ENCODE measurements at places on chromosomes 12 and 14.

DNA sequence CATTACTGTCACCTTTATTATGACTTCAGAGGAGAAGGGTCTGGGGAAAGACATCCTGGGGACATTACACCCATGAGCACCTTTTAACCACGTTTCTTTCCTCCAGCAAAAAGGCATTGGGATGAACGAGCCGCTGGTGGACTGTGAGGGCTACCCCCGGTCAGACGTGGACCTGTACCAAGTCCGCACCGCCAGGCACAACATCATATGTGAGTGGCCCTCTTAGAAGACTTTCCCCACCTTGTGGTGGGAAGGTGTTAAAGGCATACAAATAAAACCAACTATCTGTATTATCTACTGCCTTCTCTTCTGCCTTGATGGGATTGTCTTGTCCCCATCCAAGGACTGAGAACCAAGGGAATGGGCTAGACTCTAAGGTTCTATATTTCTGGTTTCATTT lies 6.0 kb downstream of the PSMD9 start:
- no peak for DNase-seq

DNA sequence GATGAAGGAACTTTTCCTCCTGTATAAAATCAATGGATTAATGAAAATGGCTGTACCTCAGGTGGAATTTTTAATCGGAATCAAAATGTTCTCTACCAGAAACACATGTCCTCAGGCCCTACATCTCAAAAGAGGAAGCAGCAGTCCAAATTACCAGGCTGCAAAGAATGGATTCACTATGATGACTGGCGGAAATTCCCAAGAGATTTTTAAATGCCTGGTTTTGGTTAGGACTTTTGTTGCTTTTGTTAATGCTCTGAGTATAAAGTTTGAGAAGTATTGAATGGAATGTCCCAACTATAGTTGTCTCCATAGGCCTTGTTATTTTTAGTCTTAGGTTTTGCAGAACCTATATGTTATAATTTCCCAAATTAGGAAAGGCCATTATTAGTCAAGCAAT lies 11.2 kb upstream of the IFNG start:
- DNase-seq: no peak

GRCh38 chr14:59272633-59273032 lies 84.2 kb downstream of the DAAM1 start:
- DNase-seq: no peak

DNA sequence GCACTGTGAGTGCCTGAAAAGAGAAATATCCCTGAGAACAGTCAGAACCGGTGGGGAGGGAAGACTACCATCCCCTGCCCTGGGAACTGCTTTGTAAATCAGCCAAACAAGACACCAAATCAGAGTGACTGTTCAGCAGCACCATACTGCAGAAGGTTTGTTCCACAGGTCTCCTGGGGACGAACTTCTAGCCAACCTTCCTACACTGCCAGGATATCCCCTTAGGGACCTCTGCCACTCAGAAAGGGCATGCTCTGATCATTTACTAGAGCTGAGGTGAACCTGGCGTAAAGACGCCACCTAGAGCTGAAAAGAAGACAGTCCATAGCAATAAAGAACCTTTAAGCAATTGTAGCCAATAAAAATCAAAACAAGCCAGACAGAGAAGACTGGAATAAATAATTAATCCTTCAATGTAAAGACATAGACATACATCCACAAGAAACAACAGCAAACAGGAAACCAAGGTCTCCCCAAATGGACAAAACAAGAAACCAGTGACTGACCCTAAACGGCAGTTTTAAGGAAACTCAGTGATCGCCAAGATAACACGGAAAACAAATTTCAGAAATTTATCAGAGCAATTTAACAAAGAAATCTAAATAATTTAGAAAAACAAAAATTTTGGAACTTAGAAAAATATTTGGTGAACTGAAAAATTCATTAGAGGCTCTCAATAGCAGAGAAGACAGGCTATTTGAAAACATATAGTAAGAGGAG lies 228.1 kb upstream of the AMIGO2 start:
- peak; percentile 53 for DNase-seq

DNA sequence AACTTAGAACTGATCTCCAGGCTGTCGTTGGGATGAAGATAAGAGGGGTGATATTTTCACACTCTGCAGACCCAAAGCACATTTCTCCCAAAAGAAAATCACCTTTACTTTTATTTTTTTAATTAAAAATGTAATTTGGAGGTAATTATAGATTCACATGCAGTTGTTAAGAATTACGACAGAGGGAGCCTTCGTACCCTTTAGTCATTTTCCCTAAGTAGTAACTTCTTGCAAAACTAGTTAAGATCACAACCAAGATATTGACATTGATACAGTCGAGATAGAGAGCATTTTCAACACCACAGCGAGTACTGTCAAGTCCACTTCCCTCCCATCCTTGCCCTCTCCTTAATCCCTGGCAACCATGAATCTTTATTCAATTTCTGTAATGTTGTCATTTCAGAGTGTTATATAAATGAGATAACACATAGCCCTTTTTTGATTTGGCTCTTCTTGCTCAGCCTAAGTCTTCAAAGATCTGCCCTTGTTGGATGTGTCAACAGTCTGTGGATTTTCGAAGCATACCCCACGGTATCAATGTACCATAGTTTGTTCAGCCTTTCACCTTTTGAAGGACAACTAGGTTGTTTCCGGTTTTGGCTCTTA lies 39.6 kb downstream of the DNAH10 start:
- no peak for DNase-seq

GRCh38 chr12:76103958-76104357 lies 19.5 kb upstream of the NAP1L1 start:
- DNase-seq: no peak

DNA sequence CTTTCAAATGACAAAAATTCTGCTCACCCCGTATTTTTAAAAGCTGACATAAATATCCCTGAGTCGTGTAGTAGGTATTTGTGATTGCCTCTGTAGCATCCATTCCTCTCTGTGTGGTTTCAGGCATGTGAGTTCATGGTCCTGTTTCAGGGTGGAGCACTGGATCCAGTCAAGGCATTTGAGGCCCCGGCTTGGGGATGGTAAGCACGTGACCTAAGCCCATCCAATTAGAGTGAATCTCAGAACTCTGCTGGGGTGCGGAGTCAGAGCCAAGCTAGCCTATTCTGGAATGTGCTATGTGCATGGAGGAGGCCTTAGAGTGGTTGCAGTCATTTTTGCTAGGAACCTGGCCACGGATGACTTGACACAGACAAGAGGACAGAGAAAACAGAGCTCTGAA lies 4.3 kb upstream of the CSRP2 start:
- no peak for DNase-seq

DNA sequence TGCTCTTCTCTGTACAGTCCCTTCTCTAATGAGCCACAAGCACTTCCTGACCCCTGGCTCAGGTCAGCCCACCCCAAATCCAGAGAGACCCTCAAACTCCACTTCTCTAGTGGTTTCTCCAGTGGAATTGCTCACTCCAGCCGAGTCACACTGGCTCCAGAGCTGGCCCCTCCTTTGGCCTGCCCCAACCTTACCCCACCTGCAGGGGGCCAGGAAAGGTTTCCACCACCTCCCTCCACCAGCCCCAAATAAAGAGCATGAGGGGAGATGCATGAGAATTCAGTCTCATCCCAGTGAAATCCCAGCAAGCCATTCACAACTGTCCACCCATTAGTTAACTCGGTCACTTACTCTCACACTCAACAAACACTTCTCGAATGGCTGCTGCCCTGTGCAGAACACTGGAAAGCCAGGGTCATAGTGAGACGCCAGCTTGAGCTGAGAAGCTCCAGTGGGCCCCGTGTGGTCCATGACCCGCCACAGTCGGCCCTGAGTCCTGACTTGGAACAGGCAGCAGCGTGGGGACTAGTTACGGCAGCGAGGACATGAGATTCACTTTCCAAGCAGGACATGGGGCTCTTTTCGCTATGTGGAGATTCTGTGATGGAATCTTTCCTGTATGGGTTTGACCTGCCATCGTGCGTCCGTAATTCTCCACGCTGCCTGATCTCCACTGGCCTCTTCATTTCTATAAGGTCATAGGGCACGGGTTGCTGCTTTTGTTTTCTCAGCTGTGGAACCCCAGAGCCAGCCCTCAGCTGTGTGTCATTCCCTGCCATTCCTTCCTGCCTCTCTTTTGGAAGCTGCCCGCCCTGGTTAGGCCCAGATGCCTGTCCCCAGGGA lies 44.2 kb downstream of the SLC6A12 start:
- DNase-seq: no peak

DNA sequence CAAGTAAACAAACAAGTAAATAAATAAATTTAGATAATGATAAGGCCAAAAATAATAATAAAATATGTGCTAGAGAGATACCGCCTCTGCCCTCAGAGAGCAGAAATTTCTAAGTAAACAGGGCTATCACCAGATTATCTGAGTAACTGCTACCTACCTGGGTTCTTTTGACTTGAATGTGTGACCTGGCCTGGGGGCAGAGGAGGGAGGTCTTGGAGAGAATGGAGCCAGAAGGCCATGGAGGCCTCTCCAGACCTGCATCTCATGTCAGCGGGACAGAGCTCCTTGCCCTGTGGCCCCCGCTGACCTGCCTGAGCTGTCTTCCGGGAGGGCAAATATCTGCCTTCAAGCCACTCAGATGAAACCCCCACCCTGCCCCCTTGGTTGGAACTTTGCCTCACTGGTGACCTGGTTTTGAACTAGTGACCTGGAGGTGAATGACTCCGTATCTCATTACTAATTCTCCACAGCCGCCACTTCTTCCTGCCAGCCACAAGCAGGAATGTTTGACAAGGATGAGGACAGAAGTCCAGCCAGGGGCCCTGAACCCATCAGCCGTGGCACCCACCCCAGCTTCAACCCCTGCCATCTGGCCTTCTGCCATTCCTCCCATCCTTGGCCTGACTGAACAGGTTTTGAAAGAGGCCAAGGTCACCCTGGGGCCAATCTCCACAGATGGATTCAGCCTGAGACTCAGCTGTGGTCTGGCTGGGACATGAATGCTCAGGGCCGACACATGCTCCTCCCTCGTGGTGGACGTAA lies 86.8 kb upstream of the PARP11 start:
- DNase-seq: no peak

DNA sequence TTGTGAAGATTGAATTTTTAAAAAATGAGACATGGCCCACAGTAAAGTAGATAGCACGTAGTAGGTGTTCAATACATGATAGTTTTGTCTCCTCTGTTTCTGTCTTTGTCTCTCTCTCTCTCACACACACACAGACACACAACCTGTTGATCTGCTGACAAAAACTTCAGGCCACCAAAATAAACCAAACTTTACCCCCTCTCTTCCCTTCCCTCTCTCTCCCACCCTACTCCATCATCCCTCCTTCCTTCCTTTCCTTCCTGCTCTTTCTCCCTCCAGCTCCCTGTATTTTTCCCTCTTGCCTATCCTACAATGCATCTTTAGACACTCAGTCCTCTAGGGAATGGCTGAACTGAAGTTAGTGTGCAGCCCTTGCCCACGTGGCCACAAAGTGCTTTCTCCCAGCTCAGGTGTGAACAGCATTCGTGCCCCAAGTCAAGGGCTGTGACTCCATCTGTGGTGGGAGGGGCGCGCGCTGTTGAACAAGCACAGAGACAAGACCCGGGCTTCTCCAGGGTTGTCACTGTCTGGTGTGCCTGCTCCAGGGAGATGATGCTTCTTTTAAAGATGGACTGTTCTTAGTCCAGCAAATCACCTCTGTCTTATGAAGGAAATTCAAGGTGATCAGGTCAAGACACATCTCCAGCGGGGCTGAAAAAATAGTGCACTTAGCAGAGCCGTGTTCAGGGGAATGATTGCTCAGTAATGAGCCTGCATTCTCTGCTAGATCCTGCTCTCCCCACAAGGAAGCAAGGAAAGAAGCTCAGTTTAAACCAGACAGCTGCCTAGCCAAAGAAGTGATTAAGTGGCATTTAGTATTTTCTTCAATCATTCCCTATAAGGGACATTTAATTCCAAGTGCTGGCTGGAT lies 75.3 kb downstream of the WSCD2 start:
- no peak for DNase-seq

GRCh38 chr12:1972260-1972659 lies 32.0 kb downstream of the DCP1B start:
- DNase-seq: no peak

- no peak for DNase-seq
These were observed 146.4 kb upstream of the ATXN7L3B start for GRCh38 chr12:74391283-74391682.

DNA sequence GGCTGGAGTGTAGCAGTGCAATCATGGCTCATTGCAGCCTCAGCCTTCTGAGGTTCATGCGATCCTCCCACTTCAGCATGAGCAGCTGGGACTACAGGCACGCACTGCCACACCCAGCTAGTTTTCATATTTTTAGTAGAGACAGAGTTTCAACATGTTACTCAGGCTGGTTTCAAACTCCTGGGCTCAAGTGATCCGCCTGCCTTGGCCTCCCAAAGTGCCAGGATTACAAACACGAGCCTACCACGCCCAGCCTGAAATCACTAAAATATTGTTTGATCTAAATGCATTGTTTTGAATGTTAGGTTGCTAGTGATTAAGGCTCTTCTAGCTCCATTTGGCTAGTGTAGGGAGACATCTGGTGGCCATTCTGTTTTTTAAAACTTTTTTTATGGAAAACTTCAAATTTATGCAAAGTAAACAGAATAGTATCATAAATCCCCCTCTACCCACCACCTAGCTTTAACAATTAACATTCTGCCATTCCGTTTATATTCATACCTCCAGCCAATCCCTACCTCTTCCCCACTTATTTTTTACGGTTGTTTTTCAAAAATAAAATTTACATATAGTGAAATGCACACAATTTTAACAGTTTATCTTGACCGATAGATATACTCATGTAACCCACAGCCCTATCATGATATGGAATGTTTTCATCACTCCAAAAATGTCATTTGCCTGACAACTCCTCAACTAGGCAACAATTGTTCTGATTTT lies 37.8 kb downstream of the MYO1H start:
- DNase-seq: no peak

- DNase-seq: no peak
These were observed 5.2 kb downstream of the GPR132 start for GRCh38 chr14:105059925-105060565.

DNA sequence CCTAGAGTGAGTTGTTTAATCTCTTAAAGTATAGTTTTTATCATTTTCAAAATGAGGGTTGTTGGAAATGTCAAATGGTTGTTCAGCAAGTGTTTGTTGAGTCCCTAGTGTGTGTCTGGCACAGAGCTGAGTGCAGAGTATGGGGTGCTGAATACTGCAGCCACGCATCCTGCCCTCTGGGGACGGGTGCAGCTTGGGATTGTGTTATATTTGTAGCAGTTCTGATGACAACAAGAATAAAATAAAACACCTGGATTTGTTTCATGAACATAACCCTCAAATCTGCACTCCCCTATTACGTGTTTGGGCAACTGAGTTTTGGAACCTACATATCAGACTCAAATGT lies 127.9 kb downstream of the CACNA1C start:
- DNase-seq: no peak

Measured in stimulated activated CD4-positive, alpha-beta T cell treated with anti-CD3 and anti-CD28 coated beads, Interleukin-2, amount 100 ng/mL, for 24 hours (primary cell).